NCI-H524 (cell line): ENCODE measurements at places on chromosomes 5 and 9.

GRCh38 chr5:107501965-107502675 lies 168.6 kb downstream of the EFNA5 start:
- DNase-seq: no peak

DNA sequence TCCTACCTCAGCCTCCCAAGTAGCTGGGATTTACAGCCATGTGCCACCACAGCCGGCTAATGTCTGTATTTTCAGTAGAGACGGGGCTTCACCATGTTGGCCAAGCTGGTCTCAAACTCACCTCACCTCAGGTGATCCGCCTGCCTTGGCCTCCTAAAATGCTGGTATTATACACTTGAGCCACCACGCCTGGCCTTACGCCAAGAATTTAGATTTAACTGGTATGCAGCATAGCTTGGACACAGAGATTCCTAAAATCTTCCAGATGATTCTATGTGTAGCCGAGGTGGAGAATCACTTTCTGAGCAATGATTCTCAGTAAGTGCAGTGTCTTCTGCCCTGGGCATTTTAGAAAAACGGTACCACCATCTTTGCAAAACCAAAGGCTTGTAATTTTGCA lies 74.1 kb downstream of the HABP4 start:
- no peak for DNase-seq

DNA sequence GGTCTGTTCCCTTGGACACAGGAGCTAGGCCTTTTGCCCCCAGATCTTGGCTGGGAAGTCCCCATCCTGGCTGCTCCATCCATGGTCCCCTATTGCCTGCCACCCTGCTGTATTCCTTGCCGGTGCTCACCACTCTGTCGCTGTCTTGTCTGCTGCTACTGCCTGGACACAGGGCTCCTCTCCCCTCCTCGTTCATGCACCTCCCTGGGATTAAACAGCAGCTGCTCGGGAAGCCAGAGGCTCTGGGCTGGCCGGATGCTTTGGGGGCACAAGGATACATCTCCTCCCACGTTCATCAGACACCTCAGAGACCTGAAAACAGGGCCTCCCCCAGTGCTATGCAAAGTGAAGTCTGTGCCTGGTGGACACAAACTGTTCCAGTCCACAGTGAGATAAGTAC lies 110.4 kb downstream of the ZNF354C start:
- no peak for DNase-seq

GRCh38 chr5:124865603-124866354 lies 119.3 kb upstream of the ZNF608 start:
- no peak for DNase-seq

DNA sequence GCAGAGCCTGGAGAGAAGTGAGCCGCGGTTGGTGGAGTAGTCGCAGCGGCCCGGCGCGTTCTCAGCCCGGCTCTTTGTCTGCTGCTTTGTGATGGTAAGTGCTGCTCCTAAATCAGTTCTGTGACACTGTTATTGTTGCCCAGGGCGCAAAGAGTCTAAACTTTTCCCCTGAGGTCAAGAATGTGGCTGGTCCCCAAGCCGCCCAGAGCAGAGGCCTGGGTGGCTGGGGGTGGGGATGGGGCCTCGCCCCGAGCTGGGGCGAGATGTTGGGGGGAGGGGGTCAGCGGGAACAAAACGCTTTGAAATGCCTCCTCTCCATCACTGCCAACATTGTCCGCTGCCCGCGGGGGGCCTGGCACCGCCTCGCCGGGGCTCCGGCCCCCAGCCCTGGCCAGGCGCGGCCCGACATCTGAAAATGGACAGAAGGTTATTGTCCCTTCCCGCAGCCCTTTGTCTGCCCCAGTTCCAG lies 11.7 kb upstream of the CERCAM start:
- DNase-seq: no peak

DNA sequence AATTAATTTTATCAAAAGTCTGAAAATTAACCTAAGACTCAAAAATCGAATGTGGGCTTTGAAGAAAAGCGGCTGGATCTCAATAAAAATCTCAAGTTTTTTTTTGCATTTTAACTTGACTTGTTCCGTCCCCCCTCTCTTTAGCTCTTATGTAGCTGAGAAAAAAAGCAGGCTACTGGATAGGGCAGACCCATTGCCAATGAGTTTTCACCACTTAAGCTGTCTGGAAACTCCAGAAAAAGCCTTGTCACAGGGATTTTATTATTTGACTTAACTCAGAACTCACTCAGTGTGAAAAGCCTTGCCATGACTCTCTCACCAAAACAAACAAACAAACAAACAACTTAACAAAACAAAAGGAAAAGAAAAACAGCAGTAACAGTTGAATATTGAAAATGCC lies 247.4 kb downstream of the CDH9 start:
- DNase-seq: no peak
